ENCODE measurements at places on chromosomes 12 and 14. TPM values are rescaled to one million over a fixed set of nuclear protein-coding genes. Genes with fewer than 3 reads are reported as not detected.

The KRT2 gene
- 1.0 TPM for total RNA-seq

The IL25 gene
- total RNA-seq: not detected

The CMA1 gene
- total RNA-seq: not detected

The LTBP2 gene
- total RNA-seq: 1.1 TPM

The CLEC4A gene
- total RNA-seq: 1.9 TPM

The CFAP251 gene
- total RNA-seq: 0.61 TPM

The AKAP6 gene
- 5.1 TPM for total RNA-seq

The JPH4 gene
- total RNA-seq: not detected

The TAC3 gene
- total RNA-seq: not detected

The PMEL gene
- total RNA-seq: 0.20 TPM

The ABCB9 gene
- 6.1 TPM for total RNA-seq

The OTX2 gene
- not detected for total RNA-seq

The TMCC3 gene
- total RNA-seq: 2.8 TPM

DNA sequence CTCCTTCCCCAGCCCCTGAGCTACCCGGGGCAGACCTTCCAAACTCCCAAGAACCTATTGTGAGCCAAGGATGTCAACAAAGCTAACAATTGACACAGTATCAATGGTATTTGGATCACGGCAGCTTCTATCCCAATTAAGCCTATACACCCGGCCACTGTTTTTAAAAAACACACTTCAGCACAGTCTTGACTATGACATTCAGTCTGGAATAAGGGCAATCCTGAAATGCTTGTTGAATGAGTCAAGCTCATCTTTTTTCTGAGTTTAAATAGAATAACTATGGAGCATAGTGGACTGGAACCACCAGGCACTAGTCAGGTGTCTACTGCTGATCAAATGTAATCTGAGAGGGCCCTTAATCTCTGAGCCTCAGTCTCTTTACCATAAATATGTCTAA is 5.7 kb downstream of the DENND5B start:
- DNase-seq: no peak

GRCh38 chr12:52230364-52231281 is 2.4 kb upstream of the KRT7 start:
- no peak for DNase-seq

DNA sequence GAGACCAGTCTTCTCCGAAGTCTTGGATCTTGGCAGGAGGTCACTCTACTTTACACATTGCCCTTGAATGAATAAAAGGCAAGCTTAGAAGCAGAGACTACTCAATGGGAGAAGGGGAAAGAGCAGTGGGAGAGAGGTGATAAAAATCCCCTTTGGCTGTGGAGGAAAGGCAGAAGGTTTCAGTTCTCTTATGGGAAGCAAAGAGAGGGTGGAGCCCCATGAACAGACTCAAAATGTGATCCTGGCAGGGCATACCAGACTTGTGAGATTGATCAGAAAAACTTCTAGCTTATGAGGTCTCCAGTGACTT is 49.6 kb upstream of the HECTD1 start:
- DNase-seq: no peak

DNA sequence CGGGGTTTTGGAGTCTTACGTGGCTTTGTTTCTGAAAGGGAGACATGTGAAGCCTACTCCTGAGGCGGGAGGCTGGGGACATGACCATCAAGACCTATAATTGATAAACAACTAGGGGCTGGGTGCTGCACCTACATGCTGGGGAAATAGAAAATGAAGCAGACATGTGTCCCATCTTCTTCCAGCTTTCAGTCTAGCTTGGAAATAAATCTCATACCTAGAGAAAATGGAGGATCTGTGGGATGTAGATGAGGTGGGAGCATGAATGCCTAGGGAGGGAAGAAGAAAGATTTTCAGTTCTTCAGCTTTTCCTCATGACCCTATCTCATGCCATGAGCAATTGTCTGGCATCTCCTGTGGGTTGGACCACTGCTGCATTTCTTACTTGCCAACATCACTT is 22.1 kb downstream of the EMP1 start:
- DNase-seq: no peak

GRCh38 chr12:51678086-51678724 is 87.2 kb downstream of the SCN8A start:
- peak; percentile 4 for DNase-seq

DNA sequence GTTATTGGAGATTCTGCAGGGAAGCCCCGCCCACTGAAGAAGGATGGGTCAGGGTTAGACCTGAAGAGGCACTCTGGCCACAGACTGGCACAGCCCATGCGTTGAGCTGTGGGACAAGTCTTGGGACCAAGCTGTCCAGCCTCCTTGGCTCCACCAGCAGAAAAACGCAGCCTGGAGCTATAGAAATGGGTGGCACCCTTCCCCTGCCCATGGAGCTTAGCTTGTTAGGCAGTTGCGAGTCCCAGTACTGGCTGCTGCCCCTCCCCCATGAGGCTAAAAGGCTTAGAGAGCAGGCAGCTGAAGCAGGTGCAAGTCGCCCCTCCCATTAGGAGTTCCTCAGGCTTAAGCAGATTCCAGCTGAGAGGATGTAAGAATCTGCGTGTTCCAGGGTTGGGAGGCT is 1124.0 kb upstream of the TMEM132C start:
- no peak for DNase-seq

DNA sequence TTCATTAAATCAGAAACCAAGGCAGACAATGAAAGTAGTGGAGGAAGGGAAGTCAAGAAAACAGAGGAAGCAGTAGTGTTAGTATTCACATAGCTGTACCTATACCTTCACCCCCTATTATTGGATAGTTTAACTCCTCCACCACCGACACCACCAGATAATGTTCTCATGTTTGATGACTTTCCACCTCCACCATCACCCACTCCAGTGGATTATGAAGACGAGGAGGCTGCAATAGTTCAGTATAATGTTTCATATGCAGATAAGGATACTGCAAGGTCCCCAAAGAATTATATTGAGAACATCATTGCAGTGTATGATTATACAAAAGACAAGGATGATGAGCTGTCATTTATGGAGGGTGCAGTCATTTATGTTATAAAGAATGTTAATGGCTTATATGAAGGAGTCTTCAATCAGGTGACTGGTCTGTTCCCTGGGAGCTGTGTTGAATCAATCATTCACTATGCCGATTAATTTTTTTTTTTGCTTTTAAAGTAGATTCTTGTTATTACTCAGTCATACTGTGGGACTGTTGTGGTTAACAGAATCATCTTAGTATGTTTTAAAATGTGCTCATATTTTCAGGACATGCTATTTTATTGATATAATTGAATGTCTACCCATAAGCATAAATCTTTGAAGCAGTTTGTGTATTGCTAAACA is 32.2 kb upstream of the KTN1 start:
- no peak for DNase-seq

GRCh38 chr12:108103087-108103486 is 26.0 kb upstream of the WSCD2 start:
- no peak for DNase-seq

DNA sequence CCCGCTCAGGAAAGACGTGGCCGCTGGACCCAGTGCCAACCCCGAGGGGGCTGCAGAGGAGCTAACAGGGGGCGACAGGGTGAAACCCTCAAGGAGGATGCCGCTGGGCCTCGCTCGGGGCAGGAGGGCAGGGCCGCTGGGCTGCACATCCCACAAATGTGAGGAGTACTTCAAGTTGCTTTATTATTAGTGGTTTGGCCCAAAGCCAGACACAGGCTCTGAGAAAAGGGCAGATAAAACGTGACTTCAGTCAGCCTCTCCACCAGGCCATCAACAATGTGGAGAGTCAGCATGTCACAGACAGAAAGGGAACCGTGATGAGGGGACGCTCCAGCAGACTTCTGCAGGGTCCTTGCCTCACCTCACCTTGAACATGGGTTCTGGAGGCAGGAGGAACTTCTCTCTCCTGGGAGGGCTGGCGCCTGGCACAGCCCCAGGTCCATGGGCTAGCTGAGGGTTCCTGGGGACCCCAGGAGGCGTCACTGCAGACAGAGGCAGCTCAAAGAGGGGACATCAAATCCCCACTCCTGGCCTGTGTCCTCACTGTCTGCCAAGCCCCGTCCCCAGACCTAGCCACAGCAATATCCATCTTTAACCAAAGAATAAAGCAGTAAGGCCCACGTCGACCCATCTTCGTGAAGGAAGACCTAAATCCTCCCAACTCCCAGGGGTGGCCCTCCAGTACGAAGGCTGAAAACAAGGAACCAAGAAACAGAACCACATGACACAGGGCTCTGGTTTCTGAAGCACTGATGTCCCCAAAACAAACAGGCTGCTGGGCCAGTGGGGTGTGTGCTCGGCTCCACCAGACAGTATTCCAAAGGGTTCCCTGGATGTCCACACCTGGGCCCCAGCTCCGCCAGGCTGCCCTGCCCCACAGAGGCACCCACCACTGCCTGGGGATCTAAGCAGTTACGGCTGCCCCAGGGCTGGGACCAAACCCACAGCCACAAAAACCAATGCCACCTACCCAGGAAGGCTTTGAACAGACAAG is 35.1 kb downstream of the CCDC85C start:
- no peak for DNase-seq

GRCh38 chr14:101230851-101231550 is 327.5 kb upstream of the RTL1 start:
- DNase-seq: no peak

- DNase-seq: no peak
These were observed 473.5 kb upstream of the MGAT4C start for GRCh38 chr12:86729739-86730138.

DNA sequence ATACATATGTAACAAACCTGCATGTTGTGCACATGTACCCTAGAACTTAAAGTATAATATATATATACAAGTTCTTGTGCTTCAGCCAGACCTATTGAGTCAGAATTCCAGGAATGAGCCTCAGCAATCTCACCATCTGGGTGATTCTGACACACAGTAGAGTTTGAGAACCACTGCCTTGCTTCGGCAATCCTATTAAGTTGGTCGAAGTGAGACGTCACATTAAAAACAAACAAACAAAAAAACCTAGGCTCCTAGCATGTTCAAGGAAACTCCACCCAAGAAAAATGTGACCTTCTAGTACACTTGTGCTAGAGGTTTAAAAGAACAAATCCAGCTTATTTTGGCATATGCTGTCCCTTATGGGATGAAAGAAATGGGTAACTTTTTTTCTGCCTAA is 115.8 kb downstream of the SINHCAF start:
- no peak for DNase-seq

- DNase-seq: peak; percentile 12
These were observed at the start of gene IRAK3 for GRCh38 chr12:66188584-66189485. IRAK3 (plus strand) TSS chr12:66189214; CDS start chr12:66189300, 86 bp downstream.

- no peak for DNase-seq
These were observed 65.6 kb upstream of the CNOT2 start for GRCh38 chr12:70177631-70178030.

DNA sequence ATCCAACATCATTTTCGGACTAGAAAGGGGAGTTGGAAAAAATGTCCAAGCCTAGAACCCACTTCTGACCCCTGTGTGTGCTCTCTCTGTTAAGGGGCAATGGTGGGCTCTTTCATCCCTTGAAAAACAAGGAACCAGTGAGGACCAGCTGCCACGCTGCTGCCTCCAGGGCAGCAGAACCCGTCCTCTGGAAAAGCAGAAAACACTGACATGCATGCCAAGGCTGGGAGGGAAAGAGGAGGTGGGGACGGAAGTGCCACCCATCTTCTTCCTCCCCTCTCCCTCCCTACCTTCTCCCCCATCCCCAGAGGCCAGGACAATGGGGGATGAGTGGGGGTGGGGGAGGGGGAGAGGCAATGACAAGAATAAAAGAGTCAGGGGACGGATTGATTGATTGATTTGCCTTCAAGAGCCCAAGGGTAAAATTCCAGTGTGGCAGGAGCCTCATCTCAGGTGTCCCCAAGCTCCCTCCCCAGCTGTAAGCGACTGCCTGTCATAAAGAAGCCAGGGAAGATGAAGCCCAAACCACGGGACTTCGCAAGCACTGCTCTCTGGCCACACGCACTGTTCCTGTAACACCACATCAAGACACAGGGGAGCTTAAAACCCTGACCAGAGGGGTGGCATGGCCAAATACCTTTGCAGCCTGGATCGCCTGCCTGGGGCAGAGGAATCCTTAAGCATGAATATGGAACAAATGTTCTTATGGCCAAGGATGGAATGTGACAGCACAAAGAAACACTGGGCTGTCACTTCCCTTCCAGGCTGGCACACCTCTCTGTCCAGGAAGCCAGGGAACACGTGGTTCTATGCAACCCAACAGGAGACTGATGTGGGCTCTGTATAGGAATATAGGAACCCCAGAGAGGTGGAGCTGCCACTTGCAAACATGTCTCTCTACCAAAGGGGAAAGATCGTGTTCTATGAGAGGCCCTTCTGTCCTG is 38.9 kb upstream of the BDKRB2 start:
- no peak for DNase-seq

GRCh38 chr12:92597997-92598396 is 104.8 kb upstream of the PLEKHG7 start:
- no peak for DNase-seq

DNA sequence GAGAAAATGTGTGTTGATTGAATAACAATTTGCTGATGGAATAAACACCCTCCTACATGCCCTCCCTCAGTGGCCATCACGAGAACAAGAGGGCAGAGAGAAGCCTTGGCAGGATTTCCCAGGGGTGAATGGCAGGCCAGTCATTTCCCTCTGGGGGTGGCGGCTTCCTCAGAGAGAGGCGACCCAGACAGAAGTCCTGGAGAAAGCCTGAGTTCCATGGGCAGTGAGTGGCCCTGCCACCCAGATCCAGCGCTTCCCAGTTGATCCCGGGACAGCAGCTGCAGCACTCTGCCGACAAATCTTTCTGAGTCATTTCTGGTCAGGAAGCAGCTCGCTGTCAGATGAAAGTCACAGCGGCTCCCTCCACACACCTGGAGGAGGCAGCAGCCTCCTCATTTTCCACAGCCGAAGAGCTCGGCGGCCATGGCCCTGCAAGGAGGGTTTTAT is 123.0 kb downstream of the SCARB1 start:
- DNase-seq: no peak

GRCh38 chr14:43356382-43356781 is 1150.7 kb downstream of the FSCB start:
- DNase-seq: no peak

- DNase-seq: no peak
These were observed 19.4 kb upstream of the EVL start for GRCh38 chr14:100045642-100046344.

GRCh38 chr14:104975481-104976197 is 2.5 kb downstream of the AHNAK2 start:
- DNase-seq: no peak

DNA sequence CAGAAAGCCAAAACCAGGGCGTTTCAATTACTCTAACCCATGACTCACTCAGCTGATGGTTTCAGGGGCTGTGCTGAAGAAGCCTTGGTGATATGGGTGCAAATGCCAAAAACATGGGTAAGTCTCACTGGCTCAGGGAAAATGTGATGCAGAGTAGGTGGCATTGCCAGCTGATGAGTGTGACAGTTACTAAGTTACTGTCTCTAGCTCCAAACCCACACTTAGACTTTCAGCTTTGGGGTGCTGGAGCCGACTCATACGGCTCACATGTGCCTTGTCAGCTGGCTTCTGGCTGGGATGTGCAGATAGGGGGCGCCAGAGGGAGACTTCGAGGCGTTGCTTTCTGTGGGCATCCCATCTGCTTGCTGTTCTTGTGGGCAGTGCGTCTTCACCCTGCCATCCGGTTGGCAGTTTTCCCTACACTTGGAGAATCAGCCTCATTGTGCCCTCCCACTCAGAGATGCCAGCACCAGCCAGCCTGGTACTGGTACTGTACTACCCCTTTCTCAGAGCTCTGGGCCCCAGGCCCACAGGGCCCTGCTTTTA is 11.1 kb upstream of the KRT7 start:
- peak; percentile 2 for DNase-seq
